ENCODE measurements at places on chromosomes 11 and 22.
A peak's percentile ranks its signal among the peaks of the same experiment; 100 is the strongest.

DNA sequence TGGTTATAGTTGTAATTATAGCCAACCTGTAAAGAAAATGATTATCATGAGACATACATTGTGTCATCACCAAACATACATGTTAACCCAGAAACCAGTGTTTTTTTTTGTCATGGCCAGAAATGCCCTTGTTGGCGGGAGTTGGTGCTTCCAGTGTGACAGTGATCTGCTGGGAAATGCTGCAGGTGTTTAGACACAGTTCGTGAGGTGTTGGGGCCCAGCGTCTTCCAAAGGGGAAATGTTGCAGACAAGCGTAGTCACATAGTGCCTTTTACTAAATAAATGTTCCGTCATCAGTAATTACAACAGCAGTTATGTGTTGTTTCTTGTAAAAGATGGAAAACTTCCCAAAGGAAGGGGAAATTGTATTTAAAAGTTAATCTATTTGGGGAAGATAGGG is 92.6 kb upstream of the GAL start:
- no peak for DNase-seq

DNA sequence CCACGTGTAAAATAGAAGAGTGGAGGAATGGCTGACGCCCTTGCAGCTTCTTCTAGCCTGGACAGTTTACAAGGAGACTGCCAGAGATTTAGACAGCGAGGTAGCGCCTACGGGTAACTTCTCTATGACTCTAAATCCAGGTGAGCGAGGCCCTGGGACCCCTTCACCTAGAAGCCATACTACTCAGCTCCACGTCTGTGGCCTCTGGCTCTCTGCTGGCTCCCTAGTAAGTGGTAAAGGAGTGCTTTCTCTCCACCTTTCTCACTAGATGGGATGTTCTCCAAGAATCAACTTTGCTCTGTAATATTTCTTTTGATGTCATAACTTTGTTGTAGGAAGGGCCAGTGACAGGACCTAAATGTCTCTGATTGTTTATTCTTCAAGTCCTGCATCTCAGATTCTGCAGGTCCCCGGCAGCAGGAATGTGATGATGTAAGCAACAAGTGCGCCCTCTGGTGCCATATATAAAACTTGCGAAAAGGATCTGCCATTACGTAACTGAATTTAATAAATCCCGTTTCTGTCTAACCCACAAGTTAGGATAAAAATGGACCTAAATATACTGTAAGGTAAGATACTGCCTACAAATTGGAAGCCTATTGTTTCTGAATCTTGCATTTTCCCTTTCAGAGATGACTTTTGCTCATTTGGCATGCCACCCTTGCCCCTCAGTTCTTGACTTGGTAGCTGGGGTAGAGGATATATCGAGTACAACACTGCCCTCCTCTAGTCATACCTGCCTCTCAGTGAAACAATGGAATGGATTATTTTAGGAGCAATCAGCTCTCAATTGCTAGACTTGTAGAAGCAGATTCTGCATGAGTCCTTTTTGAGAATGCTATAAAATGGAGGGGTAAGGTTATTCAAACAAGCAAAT is 11.0 kb upstream of the PTPN5 start:
- DNase-seq = peak; percentile 66

DNA sequence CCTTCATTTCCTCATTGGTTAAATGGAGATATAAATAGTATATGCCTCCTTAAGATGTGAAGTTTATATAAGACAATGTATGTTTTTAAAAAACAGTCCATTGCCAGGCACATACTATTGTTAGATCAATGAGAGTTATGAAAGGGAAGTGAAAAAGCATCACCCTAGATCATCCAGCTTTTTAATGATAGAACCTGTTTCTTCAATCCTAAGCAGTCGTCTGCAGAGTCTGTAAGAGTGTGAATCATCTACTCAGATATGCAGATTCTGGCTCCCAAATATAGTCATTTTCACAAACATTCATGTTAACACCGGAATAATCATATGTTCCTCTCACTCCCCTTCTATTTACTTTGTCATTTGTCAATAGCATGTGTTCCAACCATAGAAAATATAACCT is 65.3 kb upstream of the SLN start:
- no peak for DNase-seq

GRCh38 chr11:125063429-125064043 is 431 bp downstream of the SLC37A2 start:
- DNase-seq = no peak

- no peak for DNase-seq
Observed at GRCh38 chr22:42946546-42947198, 68.3 kb downstream of the PACSIN2 start.

DNA sequence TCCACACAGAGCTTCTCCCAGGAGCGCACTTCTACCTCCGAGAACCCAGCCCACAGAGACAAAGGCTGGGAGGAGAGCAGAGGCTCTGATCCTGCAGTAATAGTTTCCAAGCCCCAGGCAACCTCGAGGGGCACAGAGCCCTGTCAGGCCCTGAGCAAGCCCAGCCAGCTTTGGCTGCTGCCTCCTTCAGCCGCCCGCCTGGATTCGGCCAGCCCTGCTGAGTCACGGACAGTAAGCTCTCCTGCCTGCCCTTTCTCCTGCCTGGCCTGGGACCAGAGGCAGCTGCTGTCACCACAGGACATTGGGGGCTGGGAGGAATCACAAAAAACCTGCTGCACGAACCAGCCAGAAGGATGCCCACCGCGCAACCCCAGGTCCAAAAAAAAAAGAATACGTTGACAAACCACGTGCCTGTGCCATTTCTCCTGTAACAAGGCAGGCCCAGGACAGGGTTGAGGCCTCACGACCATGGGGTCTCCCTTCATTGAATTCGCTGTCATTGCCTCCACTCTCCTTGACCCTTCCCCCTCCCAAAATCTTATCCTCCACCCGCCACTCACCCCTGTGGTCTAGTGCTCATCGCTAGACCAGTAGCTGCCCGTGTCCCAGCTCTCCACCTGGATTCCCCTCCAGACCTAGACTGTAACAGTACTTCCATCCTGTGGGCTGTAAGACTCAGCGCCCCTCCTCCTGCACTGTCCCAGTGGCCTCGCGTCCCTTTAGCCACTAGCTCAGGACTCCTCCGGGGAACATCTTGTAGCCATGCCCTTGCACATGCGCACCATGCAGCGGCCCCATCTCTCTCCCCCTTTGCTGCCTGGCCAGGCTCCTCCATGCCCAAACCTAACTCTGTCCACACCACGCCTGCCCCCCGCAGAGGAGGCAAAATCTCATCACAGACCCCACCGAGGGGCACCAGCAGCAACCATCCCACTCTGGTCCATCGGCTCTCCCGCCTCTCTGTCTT is 7.4 kb upstream of the SLC22A12 start:
- DNase-seq = no peak

DNA sequence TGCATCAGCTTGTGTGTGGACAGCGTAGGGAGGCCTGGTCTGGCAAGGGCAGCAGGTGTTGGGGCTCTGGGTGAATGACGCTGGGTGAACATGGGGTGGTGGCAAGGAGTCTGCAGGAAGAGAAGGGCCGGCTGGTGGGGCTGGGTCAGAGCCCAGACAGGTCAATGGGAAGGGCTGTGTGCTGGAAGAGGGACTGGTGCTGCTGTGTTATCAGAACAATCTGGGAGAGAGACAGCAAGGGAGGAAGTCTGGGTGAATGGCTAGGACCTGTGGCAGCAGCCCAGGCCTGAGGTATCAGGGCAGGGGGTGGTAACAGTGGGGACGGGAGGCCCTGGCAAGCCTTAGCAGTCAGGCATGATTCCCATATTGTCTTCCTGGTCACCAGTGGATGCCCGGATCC is 206.7 kb downstream of the SNX19 start:
- no peak for DNase-seq
